ENCODE measurements at places on chromosomes 16 and 17.

DNA sequence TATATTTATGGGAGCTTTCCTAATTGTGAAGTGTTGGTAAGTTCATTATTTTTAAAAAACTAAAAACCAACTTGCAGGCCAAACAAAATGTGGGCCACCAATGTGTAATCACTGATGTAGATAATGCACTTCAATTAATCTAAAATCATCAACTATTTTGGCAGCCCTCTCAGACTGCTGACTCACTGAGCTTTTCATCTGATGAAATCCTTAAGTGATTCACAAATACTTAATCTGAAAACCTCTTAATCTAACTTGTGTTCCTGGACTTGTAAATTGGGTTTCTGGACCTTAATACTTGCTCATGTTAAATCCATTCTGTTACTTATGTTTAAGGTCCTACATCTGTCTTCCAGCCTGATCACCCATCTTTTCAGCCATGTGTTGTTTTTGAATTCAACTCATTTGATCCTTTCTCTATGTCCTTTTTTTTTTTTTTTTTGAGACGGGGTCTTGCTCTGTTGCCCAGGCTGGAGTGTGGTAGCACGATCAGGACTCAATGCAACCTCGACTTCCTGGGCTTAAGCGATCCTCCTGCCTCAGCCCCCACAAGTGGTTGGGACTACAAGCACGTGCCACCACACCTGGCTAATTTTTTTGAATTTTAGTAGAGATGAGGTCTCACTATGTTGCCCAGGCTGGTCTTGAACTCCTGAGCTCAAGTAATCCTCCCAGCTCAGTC lies 39.0 kb downstream of the PRKCB start:
- no peak for DNase-seq

DNA sequence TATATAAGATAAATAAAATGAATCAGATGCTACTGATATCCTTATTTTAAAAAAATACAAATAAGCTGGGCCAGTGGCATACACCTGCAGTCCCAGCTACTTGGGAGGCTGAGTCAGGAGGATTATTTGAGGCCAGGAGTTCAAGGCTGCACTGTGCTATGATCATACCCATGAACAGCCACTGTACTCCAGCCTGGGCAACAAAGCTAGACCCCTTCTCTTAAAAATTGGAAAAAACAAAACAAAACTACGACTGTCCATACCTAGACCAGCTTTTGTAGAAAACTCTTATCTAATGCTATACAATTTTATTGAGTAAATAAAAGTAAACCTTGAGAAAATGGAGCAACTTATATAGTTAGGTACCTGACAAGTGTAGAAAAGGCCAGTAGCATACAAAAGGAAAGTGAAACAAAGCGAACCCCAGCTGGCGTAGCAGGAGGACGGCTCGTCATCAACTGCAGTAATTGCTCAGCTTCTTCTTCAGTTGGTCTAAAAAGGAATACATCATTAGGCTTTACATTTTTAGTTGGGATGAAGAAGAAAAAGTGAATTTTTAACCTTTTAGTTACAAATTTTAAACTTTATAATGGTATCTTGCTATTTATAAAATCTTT lies 23.6 kb downstream of the INTS2 start:
- DNase-seq, result no peak

DNA sequence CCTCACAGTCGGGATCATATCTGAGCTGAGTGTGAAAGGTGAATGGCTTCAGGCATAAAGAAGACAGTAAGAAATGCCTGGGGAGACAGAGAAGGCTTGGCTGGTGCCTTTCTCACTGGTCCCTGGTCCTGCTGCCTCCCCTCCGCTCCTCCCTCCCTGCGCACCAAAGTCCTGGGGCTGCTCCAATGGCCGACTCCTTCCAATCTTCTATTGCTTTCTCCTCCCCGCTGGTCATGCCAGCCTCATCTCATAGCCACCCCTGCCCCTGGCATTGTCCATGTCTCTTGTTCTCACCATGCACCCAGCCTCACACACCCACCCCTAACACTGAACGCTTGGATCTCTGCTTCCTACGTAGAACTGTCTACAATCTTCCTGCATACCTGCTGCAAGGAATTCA lies 18.0 kb downstream of the TLE7 start:
- no peak for DNase-seq

DNA sequence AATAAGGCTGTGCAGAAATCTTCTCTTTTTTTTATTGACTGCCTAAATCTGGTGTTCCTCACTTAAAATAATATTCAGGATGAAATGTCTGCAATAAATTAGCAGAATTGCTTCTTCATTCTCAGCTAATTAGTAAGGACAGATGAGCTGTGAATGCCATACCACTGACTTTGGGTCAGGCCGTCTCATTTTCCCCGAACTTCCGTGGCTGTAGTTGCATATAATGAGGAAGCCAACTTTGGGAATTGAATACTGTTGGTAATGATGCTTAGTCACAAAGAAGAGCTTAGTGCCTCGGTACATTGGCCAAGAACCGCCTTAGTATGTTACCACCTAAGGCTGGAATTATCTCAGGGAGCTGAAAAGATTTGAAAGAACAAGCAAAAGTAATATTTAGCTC lies 47.6 kb downstream of the NUP93 start:
- DNase-seq, result no peak

GRCh38 chr16:53503991-53504663 lies 1.1 kb upstream of the AKTIP start:
- no peak for DNase-seq

DNA sequence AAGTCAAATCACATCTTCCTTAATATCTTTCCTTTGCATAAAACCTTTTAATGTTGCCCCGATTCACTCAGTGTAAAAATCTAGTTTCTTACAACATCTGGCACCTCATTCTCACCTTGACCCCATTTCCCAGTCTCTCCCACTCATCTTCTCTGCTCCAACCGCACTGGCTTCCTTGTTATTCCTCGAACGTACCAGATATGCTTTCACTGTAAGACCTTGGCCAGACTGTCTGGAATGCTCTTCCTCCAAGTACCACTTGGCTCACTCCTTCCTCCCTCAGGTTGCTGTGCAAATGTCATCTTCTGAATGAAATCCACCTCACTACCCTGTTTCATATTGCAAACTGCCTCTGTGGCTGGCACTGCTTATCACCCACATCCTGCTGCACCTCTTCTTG lies 433.6 kb downstream of the HAPSTR1 start:
- DNase-seq, result no peak

GRCh38 chr16:48369765-48370164 lies 15.4 kb downstream of the SIAH1 start:
- no peak for DNase-seq

- DNase-seq, result no peak
Observed at GRCh38 chr17:27888945-27889344, 4.2 kb downstream of the LYRM9 start.

DNA sequence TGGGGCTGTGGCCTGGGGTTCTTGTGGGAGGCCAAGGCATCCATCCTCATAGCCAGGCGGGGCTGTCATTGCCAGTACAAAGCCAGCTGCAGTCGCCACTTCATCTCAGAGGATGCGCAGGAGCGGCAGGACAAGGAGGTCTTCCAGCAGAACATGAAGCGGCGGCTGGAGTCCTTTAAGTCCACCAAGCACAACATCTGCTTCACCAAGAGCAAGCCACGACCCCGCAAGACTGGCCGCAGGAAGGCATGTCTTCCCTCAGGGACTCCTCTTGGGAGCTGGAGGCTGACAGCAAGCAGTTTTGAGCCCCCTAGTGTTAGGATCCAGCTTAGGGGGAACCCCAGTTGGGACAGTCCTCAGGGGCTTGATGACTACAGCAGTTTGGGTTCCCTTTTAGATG lies 15.1 kb upstream of the PLEKHG4 start:
- no peak for DNase-seq

GRCh38 chr16:85360323-85361277 lies 248.3 kb upstream of the CIBAR2 start:
- DNase-seq, result no peak
